ENCODE measurements at places on chromosomes 2 and 18.
A peak's percentile ranks its signal among the peaks of the same experiment; 100 is the strongest.

DNA sequence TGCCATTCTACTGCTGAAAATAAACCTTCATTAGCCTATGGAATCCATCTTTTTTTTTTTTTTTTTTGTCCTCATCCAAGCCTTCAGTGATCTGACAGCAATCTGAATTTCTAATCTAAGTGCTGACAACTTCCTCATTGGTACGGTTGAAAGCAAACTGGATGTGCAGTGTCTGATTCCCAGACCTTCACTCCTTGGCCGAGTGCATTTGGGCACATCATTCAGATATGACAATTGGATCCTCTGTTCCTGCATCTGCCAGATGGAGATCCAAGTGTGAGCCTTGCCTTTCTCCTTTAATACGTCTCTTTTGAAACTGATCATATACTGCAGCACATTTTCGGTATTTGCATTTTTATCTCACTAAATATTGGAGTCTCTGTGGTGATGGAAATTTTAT, 713.1 kb downstream of the DCDC2C start:
- no peak for DNase-seq

DNA sequence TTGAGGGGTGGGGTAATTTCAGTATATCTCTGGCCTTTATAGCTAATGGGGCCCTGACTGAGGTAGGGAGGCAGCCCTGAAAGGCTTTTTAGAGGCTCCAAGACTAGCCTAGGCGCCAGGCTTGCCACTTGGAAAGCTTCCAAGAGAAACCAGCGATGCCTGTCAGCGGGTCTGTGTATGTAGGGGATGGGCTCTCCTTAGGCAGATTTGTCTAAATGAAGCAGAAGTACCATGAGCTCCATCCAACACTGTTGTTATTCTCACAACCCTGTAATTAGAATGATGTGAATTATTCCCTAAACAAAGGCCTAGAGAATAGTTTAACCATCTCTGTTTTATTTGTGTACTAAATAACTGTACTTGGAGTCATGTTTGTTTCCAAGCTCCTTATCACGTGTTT, 138.1 kb downstream of the B3GNT2 start:
- no peak for DNase-seq

GRCh38 chr2:238141541-238142318, 3.3 kb downstream of the KLHL30 start:
- DNase-seq: peak; percentile 34

DNA sequence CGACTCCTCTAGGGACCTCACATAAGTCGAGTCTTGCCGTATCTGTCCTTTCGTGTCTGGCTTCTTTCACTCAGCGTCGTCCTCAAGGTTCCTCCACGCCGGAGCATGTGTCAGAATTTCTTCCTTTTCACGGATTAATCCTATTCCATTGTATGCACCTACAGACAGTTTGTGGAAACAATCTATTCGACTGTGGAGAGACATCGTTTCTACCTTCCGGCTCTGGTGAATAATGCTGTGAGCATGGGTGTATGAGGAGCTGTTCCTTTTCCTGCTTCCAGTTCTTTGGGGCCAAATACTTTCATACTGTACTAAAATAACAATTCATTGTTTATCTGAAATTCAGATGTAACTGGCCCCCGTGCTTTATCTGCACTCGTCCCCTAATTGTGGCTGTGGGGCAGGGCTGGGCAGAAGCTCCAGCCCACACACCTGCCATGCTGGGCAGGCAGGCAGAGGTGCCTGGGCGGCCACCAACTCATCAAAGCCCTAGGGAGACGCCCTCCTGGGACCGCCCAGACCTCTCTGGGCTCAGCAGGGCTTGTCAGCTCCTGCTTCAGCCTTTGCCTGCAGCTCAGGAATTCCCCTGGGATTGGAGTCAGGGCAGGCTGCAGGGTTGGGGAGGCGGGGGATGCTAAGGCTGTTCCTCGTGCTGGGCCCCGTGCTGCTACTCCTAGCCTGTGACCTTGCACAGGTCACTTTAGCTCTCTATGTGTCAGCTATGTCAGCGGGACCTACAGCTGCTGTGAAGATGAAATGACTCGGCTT, 14.5 kb downstream of the GPC1 start:
- no peak for DNase-seq

- DNase-seq: no peak
These were observed 260.1 kb upstream of the FAM98A start for GRCh38 chr2:33859176-33859575.

GRCh38 chr18:76524477-76524876, 29.4 kb upstream of the ZNF516 start:
- DNase-seq: no peak

DNA sequence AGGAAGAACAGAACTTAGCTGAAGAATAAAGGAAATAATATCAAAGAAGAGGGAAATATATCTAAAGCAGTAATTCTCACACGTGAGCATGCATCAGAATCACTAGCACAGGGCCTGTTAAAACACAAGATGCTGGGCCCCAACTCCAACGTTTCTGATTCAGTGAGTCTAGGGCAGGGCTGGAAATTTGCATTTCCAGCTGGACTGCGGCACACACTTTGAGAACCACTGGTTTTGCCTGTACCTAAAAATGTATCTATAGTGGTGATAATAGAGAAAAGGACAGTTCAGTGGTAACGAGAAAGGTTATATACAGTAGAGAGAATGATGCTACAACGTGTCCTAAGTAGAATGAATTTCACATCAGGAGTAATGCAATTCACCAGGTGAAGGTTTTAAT, 11.2 kb downstream of the REV1 start:
- no peak for DNase-seq

DNA sequence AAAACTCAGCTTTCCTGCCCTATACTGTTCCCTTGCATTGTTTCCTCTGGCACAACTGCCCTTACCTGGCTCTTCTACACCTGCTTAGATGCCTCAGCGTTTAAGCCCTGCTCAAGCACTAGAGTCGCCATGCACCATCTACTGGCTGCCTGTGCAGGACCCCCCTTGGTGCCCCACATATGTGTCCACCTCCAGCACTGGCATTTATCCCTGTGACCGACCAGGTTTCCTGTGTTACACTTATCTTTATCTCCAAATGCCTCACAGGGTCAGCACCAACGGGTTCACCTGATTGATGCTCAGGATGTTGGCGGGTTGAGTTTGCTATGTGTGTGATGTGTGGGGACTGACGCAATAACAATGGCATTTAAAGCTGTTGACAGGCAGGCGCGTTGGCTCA, 177.5 kb downstream of the TMEM18 start:
- DNase-seq: no peak

- DNase-seq: no peak
These were observed 177.4 kb upstream of the FN1 start for GRCh38 chr2:215613280-215613679.

DNA sequence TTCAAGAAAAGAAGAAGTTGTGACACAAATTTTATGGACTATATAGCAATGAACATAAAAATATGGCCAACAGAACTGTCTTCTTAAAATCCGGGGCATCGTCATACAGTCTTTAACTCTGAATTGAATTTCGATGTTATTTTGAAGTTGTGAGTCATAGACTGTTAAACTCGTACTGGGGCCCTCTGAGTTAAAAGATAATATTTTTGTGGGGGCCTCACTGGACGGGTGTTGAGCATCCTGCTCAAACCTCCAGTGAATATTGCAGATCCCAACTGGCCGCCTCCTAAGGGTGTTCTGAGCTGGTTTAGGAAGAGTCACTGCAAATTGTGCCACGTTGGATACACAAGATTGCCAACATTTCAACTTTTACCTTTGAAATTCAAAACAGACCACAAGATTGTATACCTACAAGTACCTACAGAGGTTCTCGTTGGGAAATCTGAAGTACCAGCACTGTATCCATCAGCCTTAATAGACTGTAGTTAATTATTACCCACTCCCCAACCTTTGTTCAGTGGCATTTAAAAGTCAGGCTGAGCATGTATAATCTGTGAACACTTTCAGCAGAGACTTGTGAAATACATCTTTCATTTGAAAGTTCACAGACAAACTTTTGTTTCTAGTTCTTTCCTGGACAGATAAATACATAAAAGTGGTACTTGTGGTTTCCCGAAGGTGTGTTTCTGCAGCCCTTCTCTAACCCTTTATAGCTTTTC, 27.8 kb downstream of the KLHL23 start:
- DNase-seq: no peak

GRCh38 chr2:46438794-46439193, 40.6 kb upstream of the TMEM247 start:
- DNase-seq: no peak

DNA sequence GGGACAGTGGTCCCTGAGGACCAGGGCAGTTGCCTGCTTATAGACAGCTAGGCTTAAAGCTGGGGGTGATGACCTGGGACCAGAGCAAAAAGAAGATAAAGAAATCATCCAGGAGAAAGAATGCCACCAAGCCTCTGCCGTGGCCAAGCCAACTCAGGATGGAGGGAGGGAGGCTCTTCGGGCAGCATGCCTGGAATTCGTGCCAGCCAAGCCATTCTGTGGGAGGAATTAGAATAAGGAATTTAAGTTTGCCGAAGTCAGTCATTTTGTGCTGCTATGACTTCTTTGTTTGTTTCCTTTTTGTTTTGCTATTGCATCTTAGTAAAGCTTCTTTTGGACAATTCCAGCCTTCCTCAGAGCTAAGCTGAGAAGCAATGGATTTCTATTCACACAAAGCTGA, 124.1 kb downstream of the EN1 start:
- no peak for DNase-seq

DNA sequence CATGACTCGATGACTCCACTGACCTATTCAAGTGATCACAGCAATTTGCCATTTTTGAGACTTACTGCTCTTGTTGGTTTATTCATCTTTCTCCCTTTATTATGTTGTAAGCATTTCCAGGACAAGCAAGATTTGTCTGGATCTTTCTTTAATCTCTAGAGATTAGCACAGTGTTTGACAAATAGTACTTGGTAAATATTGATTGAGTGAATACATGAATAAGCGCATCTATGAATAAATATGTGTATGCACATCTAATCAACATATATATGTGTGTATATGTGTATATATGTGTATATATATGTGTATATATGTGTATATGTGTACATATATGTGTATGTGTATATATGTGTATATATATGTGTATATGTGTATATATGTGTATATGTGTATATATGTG, 7.3 kb downstream of the TMX3 start:
- no peak for DNase-seq
